ENCODE measurements at places on chromosomes 16 and 17. TPM values are rescaled to one million over a fixed set of nuclear protein-coding genes. Genes with fewer than 3 reads are reported as not detected.

The SRCIN1 gene
- total RNA-seq: 2.4 TPM

The KCNJ12 gene
- total RNA-seq: 1.5 TPM

The METTL23 gene
- 54.2 TPM for total RNA-seq

The C16orf92 gene
- total RNA-seq: not detected

The CDH1 gene
- total RNA-seq: 5.7 TPM

The SKA2 gene
- 164 TPM for total RNA-seq

The ARHGAP23 gene
- total RNA-seq: 56.9 TPM

The TADA2A gene
- total RNA-seq: 10.5 TPM

The CRISPLD2 gene
- 4.3 TPM for total RNA-seq

The KCNJ2 gene
- total RNA-seq: 0.05 TPM

The SCN4A gene
- total RNA-seq: 0.08 TPM

The EVPL gene
- total RNA-seq: 19.5 TPM

The PLEKHH3 gene
- 15.2 TPM for total RNA-seq

The GPR142 gene
- total RNA-seq: not detected

The RHBDF1 gene
- 26.4 TPM for total RNA-seq

The CLEC18C gene
- 0.13 TPM for total RNA-seq

The RARA gene
- total RNA-seq: 53.8 TPM

The PLA2G10 gene
- 0.37 TPM for total RNA-seq

The KRTAP2-2 gene
- not detected for total RNA-seq
